ENCODE measurements at places on chromosomes 12 and 14.

GRCh38 chr12:8701046-8701660 is 3.4 kb downstream of the RIMKLB start:
- no peak for DNase-seq

GRCh38 chr14:61121355-61121787 is 140.3 kb downstream of the SLC38A6 start:
- no peak for DNase-seq

DNA sequence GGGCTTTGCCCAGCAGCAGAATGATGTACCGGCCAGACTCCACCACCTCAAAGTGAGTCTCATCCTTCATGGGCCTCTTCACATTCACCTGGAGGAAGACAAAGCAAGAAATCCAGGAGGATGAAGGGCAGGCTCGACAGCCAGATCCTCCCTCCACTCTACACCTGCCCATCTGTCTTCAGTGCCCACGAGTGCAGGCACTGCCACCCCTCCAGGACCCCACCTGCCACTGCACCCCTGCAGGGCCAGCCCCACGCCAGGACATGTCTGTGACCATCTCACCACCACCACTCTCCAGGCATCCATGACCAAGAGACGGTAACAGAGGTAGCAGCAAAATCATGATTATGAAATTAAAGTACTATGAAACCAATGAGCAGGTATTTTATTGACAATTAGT is 84.3 kb upstream of the ANO2 start:
- no peak for DNase-seq

GRCh38 chr14:94775871-94776210 is 5.9 kb upstream of the GSC start:
- DNase-seq: no peak

- no peak for DNase-seq
Measured at GRCh38 chr12:14289601-14290000, 75.9 kb upstream of the ATF7IP start.

DNA sequence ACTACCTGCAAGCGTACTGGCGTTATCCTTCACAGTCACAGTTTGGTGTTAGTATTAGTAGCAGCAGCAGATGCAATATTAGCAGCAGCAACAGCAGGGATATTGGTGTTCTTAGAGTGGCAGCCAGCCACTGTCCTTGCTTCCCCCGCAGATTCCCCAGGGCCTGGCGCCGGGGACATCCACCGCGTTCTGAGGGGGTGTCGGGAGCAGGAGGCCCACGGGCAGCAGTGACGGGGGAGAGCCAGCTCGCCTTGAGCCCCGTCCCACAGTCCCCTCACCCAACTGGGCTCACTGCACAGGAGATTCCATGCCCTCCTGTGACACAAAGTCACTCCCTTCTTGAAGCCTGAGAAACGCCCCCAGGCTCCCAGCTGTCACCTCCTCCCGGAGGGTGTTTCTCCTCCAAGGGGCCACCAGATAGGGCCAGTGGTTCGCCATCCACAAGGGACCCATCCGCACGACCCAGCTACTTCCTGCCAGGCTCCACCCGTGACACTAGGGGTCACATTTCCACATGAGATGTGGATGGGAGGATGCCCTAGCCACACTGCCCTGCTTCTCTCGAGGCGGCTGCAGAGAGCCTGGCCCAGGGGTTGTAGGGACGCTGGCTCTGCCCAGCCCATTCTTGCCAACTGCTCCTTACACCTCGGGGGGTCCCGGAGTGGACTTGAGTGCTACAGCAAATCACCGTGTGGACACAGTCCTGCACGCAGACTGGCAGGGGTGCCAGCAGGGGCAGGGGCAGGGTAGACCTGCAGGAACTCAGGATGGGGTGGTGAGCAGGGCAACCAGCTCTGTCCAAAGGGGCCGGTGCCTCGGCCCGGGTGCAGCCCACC is 123.1 kb downstream of the PIWIL1 start:
- no peak for DNase-seq

- DNase-seq: no peak
Measured at GRCh38 chr14:81509321-81509720, 24.3 kb downstream of the SEL1L start.

DNA sequence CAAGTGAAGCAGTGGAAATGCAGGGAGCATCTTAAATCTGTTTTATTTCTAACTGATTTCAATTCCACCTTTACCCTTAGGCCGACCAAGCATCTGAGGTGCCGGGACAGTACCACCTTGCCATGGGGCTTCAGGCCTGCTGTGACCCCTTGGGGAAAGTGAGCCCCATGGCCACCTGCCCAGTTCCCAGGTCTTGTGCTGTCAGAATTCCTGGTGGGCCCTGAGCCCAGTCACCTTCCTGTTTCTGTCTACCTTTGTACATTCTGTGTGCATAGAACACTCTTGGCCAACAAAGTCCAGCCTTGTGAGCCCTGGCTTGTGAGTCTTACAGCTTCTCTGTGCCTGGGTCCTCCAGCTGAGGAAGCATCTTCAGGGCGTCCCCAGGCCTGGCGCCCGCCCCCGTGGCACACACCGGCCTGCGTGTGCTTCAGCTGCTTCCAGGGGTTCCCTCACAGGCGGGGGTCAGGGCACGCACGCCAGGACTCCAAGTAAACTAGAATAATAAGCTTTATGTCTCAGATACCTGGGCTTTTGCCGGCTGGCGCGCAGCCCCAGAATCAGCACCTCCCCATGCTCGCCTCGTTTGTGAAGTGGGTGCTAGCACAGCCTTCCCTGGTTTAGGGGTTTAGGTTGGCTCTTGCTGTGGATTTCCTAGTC is 10.3 kb downstream of the ZFYVE21 start:
- no peak for DNase-seq

GRCh38 chr14:33678005-33678404 is 272.9 kb downstream of the EGLN3 start:
- DNase-seq: no peak

GRCh38 chr12:45890276-45890675 is 100.1 kb downstream of the SCAF11 start:
- DNase-seq: no peak

- no peak for DNase-seq
Measured at GRCh38 chr12:52175371-52176350, 16.2 kb downstream of the KRT80 start.

- no peak for DNase-seq
Measured at GRCh38 chr14:96156804-96157760, 47.6 kb upstream of the BDKRB2 start.

GRCh38 chr14:75294649-75295033 is 16.0 kb downstream of the FOS start:
- DNase-seq: no peak

DNA sequence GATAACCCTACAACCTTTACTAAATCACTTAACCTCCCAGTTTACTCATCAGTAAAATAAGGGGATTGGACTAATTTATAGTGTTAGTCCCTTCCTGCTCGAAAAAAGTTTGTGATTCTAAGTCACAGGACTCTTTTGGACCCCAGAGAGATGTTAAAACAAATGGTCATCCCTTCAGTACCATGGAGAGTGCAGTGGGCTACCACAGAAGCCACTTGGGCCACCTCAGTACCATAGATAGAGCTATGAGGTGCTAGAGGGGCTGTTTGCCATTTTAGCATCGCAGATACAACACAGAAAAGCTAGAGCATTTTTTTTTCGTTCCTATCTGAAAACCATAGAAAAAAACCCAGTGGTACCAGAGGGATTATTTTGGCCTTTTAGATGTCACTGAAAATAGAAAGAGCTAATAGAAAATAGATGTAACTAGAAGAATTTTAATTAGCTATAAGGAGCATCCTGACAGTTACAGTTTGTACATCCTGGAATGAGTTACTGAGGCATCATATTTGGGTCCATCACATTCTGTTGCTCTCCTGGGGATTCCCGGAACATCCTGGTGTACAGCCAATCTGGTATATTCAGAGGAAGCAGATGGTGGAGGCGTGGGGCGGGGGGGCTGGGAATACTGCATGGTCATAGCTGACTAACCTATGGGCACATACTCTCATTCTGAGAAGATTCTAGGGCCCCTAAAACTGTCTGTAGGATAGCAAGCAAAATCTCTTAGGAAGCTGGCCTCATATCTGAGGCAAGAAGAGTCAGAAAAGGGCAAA is 2.8 kb downstream of the ZNF219 start:
- no peak for DNase-seq

DNA sequence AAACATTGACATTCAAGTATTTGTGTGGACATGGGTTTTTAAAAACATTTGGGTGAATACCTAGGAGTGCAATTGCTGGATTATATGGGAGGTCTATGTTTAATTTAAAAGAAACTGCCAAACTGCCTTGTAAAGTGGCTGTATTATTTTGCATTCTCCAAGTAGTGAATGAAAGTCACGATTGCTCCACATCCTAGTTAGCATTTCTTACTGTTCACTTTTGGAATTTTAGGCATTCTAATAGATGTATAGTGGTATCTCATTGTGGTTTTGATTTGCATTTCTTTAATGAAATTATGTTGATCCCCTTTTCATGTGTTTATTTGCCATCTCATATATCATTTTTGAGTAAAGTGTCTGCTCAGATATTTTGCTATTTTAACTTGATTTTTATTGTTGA is 159.5 kb downstream of the FOXG1 start:
- no peak for DNase-seq

DNA sequence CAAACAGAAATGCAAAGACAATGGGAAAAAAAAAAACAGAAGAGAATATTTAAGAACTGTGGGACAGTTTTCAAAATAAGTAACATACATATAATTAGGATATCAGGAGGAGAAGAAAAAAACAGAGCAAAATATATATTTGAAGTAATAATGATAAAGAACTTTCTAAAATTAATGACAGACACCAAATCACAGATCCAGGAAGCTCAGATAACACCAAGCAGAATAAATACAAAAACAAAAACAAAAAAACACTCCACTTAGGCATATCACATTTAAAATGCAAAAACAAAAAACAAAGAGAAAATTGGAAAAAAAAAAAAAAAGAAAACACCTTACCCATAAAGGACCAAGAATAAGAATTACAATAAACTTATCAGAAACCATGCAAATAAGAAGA is 9.6 kb upstream of the RFX4 start:
- no peak for DNase-seq

- DNase-seq: no peak
Measured at GRCh38 chr14:81555051-81555450, 21.4 kb upstream of the SEL1L start.

- no peak for DNase-seq
Measured at GRCh38 chr12:67541625-67541991, 106.9 kb upstream of the DYRK2 start.

DNA sequence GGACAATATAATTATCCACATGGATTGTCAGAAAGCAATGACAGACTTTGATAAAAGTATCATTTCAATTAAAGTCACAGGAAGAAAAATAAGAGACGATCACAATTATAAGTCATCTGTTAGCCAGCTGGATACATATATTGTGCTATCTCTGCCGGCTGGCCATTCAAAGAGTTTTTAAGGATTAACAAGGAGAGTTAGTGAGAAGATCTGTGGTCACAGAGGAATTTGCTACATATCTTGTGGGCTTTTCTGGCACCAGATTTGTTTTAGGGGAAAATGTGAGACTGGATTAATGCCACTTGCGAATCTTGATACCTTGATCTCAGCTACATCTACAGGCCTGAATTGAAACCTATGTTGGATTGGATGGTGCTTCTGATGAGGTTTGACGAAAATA is 90.9 kb upstream of the MANSC4 start:
- no peak for DNase-seq

- DNase-seq: no peak
Measured at GRCh38 chr14:77219591-77219990, 38.0 kb downstream of the TMEM63C start.

- DNase-seq: no peak
Measured at GRCh38 chr12:89770391-89770790, 61.8 kb upstream of the ATP2B1 start.

DNA sequence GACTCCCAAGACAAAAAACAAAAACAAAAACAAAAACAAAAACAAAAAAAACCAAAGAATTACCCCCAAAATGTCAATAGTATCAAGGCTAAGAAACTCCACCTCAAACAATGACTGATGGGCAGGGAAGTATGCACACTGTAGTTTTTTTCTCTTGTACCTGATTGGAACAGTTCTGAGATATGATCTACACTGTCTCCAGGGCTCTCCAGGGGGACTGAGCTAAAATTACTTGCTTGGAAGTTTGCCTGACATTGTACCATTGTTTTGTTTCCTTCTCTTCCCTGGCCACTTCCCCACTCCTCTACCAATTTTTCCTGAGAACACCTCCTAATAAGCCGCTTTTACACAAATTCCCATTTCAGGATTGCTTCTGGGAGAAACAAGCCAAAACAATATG is 22.3 kb upstream of the CATSPERB start:
- DNase-seq: no peak

GRCh38 chr12:52029685-52030084 is 21.6 kb upstream of the NR4A1 start:
- DNase-seq: no peak

DNA sequence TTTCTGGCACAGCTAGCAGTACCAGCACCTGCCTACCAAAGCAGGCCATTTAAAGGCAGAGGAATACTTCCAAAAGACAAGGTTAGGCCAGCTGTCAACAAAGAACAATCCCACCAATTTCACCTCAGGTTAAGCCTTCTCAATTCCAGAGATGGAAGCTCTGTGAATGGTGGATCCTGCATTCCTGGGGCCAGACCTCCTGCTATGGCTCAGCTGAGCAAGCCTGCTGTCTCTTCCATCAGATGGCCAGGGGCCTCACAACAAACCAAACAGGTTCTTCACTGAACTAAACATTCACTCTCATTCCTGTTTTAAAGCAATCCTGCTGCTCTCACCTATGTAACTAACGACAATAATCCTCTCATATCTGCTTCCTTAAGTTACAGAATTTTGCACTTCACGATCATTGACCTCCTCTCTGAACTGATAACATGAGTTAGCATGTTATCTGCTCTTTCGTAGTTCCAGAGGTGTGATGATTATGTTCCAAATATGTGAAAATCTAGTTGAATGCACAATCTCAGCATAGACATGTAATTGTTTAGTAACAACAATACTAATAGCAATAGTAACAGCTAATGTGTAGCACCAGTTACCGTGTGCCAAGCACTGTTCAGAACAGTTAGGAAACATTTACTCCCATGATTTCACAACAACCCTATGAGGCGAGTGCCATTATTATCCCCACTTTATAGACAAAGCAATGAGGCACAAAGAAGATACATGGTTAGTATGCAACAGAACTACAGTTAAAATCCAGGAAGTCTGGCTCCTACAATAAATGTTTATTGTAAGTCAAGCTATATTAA is 73.2 kb downstream of the SLC2A13 start:
- no peak for DNase-seq

All from effector CD4-positive, alpha-beta T cell (primary cell).